ENCODE measurements at places on chromosomes 6 and 20.

DNA sequence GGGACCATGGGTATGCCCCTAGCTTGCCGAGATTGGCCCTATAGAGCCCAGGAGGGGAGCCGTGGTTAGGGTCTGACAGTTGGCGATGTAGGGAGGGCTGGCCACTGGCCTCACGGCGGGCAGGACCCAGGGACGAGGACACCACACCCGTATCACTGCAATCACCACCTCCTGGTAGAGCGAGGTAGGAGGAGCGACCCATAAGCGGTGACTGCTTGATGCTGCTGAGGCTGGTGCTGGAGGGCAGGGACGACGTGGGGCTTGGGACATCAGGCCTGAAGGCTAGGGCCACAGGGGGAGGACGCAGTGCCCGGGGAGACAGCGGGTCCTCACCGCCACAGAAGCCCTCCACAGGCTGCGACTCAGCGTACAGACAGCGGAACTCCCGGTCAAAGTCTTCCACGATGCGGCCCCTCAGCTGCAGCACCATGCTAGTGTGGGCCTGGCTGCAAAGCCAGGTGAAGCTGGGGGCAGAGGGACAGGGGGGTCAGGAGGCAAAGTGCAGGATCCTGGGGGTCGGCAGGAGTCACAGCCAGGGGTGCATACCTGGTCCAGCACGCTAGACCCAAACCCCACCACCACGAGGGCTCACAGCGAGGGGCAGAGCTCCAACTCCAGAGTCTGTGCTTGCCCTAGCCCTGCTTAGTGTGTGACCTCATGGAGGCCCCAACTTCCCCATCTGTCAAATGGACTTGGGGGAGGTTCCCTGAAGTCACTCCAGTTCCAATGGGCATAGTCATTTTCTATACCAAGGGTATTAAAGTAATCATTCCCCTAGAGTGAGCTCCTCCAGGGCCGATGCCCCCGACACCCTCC lies 3.1 kb upstream of the EIF6 start:
- DNase-seq, result no peak

DNA sequence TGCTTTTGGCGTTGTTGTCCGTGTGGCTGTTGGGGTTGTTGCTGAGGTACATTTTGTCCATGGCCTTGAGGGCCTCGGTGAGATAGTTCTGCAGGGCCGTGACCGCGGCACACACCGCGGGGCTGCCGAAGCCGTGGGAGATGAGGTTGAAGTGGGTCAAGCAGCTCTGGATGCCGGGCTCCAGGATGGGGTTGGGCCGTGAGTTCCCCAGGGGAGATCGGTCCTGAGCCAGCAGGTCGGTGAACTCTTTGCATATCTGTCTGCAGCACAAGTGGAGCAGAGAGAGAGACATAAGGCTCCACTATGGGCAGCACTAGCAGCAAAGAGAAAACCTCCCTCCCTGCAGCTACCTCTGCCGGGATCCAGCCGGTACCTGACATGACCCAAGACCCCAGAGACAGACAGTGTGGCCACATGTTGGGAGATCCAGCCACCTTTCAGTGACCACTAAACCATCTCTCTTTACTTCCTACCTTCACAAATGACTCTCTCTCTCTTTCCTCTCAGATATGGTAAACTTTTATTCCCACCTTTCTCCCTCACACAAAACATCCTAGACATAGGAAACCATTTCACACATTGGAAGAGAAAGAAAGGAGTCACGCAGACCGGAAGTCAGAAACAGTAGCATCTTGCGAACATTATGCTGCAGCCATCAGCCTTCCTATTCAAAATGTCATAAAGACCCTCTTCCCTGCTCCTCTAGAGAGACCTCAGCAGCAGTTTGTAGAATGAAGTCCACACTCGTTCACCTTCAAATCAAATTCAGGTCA lies 16.2 kb downstream of the TFAP2A start:
- no peak for DNase-seq

GRCh38 chr20:4550740-4551139 lies 171.0 kb upstream of the PRND start:
- DNase-seq, result no peak

DNA sequence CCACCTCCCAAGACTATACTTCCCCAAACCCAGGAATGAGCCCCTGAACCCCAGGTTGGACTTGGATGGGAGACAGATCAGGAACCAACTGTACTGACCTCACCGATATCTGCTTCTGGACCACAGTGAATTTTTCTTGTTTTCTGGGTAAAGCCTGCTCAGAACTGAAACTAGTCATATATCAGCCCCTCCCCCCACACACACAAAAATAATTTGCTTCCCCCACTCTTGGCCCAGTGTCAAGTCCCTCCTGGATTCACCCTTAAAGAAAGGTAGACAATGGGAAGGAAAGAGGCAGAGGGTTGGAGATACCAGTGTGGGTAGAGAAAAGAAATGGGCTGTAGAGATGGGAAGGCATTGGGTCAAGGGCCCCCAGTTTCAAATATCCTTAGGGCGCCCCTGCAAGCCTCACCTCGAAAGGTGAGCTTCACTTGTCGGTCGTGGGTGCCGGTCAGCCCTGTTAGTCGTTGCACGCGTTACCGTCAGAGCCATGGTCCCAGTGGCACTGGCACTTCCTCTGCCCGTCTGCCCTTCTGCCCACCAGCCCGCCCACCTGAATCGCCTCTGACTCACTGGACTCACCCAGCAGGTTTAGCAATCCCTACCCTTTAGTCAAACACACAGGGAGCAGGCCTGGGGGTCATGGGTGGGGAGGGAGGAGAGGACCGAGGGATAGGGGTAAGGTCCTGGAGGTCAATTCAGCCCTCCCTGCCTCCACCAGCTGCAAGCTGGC lies 8.5 kb upstream of the SPAG4 start:
- no peak for DNase-seq

DNA sequence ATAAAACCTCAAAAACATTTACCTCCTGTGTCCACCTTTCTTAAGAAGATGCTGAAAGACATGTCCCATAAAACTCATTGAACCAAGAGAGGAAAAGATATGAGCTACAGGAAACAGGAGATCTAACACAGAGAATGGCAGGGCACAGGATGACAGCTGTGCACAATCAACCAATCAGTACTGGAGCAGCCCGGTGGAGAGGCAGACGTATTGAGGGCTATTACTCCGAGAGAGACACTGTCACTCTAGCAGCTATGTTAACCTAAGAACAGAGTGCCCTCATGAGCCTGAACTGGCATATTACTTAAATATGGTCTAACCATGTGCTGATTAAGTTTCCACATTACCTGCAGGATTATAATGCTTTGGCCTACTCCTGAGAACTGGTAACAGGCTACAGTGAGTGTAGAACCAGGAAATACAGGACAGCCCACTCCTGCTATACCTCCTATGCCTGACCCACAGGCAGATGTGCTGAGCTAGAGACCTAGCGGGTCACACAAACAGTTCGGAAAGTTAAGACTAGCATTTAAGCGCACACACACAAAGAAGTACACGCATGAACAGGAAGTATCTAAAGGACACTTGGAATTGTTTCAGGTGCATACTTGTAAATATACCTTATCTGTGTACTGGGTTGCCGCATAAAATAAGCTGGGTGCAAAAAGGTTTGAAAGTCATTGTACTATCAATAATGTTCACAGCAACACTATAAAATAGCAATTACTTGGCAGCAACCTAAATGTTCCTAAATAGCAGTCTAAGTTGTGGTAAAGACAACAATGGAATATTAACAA lies 199.3 kb upstream of the SHLD1 start:
- DNase-seq, result no peak

- no peak for DNase-seq
Measured at GRCh38 chr20:61913423-61914225, 152.1 kb downstream of the TAF4 start.

DNA sequence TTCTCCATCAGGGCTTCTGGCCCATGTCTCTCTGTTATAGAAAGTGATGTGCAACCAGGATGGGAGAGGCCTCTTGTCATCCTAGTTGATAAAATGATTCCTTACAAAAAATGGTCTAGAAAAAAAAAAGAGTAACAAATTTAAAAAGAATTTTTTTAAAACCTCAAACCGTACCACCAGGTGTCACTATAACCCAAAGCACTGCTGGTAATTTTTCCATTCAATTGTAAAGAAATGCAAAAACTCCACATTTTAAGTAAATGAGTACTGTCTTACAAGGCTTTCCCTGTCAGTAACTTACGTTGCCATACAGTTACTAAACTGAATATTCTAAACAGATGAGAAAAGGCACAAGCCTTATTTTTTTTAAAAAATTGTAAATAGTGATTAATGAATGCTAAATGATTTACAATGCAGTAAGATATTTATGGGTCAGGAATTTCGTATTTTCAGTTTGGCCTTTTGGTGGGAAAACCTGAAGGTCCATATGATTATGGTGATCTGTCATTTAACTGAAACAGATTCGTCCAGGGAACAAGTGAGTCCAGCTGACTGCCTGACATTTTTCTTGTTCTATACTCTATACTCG lies 95.4 kb downstream of the OGFRL1 start:
- DNase-seq, result no peak

DNA sequence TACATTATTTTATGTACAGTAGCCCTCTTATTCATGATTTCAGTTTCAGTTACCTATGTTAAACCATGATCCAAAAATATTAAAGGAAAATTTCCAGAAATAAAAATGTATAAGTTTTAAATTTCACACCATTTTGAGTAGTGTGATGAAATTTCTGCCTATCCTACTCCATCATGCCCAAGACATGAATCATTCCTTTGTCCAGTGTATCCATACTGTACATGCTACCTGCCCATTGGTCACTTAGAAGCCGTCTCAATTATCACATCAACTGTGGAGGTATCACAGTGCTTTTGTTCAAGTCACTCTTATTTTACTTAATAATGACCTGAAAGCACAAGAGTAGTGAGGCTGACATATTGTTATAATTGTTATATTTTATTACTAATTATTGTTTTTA lies 32.3 kb upstream of the PLCB4 start:
- DNase-seq, result no peak

DNA sequence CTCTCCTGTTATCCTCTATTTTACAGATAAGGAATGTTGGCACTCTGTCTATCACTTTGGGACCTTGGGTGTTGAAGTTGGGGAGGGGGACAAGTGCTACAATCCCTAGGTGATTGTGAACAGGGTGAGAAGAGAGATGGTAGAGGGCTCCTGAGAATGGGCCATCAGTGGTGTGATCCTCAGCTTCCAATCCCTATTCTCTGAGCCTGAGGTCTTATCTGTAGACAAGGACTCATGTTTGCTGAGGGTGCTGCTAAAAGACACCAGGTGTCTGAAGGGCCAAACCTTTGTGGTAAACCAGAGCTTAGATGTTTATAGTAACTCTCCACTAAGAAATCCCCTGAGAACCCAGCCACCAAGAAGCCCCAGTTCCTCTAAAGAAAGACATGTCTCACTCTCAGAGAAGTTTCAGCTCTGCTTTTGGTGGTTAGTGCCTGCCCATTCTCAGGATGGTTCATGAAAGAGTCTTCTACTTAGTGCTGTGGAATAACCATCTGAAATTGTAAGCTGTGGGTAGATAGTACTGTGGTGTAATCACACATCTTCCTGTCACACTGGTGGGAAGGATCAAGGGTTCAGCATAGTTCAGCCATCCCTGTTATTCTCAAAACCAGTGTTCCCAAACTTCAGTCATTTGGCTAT lies 58.2 kb upstream of the IL20RA start:
- DNase-seq, result no peak

DNA sequence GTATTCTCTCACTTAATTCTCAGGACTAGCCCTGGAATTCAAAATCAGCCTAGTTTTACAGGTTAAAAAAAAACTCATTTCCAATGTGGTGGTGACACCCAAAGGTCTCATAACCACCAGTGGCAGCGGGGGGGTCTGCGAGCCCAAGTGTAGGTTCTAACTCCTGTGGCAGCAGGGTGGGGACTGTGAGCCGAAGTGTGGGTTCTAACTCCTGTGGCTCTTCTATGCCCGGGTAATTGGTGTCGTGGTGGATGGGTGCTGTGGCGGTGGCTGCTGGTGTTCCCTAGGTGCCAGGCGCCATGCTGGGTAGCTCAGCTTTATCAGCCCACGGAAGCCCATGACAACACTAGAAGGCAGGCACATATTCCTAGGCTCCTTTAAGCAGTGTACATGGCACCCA lies 4.9 kb upstream of the ANKRD60 start:
- no peak for DNase-seq

GRCh38 chr6:9834233-9834632 lies 580.6 kb downstream of the TFAP2A start:
- no peak for DNase-seq

- DNase-seq, result no peak
Measured at GRCh38 chr20:45495501-45495941, 19.9 kb downstream of the SPINT3 start.

- no peak for DNase-seq
Measured at GRCh38 chr6:37460805-37461204, 27.8 kb downstream of the CMTR1 start.

DNA sequence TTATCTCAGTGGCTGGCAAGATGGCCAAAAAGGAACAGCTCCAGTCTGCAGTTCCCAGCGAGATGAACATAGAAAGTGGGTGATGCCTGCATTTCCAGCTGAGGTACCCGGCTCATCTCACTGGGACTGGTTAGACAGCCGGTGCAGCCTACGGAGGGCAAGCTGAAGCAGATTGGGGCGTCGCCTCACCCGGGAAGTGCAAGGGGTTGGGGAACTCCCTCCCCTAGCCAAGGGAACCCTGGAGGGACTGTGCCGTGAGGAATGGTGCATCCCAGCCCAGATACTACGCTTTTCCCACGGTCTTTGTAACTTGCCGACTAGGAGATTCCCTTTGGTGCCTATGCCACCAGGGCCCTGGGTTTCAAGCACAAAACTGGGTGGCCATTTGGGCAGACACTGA lies 324.7 kb downstream of the GJA1 start:
- DNase-seq, result no peak

DNA sequence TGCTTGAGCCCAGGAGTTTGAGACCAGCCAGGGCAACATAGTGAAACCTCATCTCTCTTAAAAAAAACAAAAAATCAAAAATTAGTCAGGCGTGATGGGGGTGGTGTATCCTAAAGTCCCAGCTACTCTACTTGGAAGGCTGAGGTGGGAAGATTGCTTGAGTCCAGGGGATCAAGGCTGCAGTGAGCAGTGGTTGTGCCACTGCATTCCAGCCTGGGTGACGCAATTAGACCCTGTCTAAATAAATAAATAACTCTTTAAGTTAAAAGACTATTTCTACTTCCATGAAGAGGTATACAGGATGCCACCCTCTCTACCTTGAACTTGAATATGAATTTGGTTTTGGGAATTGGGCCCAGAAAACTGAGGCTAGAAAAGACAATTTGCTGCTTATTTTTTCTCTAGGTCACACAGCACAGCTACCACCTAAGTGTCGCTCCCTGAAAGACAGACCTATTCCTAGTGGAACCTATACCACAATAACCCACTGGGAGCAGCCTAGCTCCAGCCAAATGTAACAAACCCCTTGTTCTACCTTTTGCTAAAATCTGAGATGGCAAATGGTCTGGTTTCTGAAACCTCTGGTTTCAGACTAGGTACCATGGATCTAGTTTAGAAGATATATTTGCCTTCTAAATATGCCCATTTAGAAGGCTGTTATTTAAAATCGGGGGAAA lies 35.2 kb downstream of the HMGCLL1 start:
- DNase-seq, result no peak

DNA sequence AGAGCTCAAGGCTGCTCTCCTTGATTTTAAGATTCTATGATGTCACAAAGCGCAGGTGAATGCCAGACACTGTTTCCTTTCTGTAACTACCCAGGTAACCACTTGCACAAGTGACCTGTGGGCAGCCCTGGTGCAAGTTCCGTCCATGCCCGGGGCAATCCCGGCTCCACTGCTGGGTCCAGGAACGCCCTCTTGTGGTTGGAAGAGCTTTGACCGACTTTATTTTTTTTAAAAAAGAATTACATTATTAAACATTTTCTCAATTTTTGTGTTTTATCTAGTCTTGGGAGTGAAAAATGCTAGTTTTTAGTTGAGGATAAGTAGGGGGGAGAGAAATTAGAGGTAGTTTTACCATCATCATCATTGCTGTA lies 695.2 kb downstream of the QKI start:
- no peak for DNase-seq

- no peak for DNase-seq
Measured at GRCh38 chr6:167349631-167350274, 24.9 kb downstream of the TTLL2 start.

Measured in stimulated activated CD4-positive, alpha-beta T cell treated with anti-CD3 and anti-CD28 coated beads, Interleukin-15, amount 100 ng/mL, for 1 hour (primary cell).